ENCODE measurements at places on chromosomes 4 and X.

GRCh38 chr4:5636766-5637670 lies 71.3 kb downstream of the EVC2 start:
- DNase-seq, result no peak

DNA sequence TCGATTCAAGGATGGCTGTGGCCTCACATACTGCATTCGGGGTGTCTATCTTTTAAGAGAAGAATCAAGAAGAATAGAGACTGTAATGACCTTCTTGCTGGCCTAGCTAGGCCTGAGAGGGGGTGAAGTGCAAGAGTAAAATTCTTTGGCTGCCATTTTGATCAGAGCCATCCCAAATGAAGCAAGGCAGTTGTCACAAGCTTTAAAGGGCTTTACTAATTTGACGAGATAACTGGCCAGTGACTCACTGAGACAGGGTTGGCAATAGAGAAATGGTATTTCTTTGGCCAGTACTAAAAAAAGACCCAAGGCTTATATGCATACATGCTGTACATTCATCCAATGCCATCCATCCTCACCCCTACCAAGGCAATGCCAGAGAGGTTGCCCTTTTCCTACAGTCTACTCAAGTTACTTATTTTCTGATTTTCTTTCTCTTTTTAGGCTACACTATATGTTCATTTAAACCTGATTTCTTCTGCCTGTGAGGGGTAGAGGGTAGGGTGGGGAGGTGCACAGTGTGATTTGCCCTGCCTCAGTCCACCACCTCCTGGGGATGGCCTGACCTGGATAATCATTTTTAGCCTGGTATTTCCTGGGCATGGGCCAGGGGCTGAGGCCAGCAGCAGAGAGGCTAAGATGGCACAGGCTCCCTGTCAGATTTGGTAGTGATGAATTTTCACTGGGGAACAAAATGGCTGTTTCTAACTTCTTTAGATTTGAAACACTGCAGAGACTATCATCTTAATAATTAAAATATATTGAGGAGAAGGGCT lies 32.2 kb downstream of the ATG4A start:
- DNase-seq, result no peak

DNA sequence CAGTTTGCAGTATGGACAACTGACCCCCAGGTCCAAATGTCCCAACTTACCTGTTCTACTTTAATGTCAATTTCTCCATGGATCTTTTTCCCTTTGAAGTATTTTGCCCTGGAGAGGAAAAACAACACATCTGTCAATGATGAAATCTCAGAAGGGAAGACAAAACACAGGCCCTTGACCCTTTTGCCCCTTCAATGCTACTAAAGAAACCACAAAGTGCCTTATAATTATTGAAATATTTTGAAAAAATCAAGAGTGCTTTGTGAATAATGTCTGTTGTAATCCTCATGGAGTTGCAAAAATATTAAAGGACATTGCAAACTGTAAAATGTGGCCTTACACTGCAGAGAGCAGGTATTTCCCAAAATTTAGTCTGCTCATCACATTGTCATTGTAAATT lies 12.6 kb downstream of the SYN1 start:
- no peak for DNase-seq

GRCh38 chrX:130330706-130331105 lies 9.0 kb upstream of the SLC25A14 start:
- DNase-seq, result peak; percentile 0

DNA sequence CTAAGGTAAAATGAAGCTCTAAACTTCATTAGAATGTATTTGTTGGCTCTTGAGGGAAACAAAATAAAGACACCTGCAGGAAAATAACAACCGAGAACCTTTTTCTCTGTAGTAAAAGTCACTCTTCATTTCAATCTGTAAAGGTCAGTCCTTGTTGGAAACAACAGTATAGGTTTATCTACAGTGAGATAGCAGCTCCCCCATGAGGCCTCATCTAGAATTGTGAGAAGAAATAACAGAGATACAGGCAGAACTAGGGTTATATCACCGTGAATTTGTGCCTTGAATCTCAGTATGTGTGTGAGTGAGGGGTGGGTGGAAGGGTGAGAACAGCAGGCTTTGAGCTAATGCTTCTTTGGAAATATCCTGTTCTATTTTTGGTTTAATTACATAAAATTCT lies 107.8 kb upstream of the FMR1 start:
- no peak for DNase-seq

DNA sequence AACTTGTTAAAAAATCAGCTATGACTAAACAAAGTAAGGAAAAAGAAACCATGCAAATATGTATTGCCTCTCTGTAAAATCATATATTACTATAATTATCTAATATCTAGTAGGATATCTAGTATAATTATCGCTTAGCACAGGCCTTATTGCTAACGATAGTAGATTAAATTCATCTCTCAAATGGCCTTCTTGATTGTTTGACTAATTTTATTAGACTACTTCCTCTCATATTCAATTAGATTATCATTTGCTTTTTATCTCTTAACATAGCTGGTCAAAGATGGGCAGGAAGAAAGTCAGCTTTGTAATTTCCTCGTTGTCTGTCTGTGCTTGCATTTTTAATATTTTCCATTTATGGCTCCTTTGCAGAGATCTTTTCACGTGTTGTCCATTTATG lies 21.9 kb upstream of the HPGDS start:
- DNase-seq, result no peak

DNA sequence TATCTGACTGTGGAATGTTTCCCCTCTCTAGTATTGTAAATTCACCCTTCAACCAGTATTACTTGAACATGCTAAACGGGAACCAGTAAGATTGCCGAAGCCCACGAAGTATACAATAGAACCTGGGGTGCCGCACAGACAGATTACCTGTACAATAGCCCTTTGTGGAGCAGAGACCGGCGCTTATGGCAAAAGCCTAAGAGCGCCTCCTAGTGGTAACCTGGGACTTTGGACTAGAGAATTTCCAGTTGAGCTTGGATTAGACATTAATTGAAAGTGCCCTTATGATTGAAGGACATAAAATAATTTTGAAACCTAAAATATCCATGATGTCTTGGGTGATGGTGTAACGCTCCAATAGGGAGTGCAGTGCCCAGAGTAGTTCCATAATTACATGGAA lies 14.1 kb downstream of the ZNF157 start:
- DNase-seq, result peak; percentile 33

- no peak for DNase-seq
These were observed 112.6 kb downstream of the ANK2 start for GRCh38 chr4:113162089-113162488.

GRCh38 chr4:140595065-140595464 lies 26.3 kb upstream of the UCP1 start:
- no peak for DNase-seq

DNA sequence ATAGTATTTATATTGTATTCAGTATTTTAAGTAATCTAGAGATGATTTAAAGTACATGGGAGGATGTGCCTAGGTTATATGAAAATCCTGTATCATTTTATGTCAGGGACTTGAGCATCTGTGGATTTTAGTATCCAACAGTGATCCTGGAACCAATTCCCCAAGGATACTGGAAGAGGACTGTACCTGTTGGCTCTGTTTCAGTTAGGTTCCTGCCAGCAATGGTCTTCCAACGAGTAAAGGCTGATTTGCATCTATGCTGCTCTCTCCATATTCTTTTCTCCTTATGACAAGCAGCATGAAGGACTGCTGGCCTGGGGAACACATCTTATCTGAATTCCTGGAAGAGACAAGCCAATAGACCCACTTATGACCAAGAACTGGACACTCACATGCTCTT lies 34.9 kb downstream of the ASB9 start:
- DNase-seq, result no peak

- no peak for DNase-seq
These were observed 673 bp downstream of the PARM1 start for GRCh38 chr4:74933562-74934015.

DNA sequence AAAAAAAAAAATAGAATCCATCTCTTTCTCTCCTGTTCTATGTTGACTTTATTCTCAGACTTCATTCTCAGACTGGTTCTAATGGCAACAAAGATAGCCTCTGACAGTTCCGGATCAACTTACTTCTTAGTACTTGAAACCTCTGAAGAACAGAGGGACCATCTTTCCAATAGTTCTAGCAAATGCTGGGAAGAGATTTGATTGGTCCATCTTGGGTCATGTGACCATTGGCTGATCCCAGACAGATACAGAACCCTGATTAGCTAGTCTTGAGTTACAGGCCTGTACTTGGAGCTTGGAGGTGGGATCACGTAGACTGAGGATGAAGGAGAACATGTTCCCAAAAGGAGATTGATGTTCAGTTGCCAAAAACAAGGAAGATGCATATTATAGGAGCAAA lies 66.9 kb upstream of the STIM2 start:
- no peak for DNase-seq

Measured in stimulated activated CD8-positive, alpha-beta memory T cell treated with anti-CD3 and anti-CD28 coated beads, Interleukin-4, amount 100 ng/mL, for 1 hour (primary cell).